ENCODE measurements at places on chromosomes 7 and 10.

DNA sequence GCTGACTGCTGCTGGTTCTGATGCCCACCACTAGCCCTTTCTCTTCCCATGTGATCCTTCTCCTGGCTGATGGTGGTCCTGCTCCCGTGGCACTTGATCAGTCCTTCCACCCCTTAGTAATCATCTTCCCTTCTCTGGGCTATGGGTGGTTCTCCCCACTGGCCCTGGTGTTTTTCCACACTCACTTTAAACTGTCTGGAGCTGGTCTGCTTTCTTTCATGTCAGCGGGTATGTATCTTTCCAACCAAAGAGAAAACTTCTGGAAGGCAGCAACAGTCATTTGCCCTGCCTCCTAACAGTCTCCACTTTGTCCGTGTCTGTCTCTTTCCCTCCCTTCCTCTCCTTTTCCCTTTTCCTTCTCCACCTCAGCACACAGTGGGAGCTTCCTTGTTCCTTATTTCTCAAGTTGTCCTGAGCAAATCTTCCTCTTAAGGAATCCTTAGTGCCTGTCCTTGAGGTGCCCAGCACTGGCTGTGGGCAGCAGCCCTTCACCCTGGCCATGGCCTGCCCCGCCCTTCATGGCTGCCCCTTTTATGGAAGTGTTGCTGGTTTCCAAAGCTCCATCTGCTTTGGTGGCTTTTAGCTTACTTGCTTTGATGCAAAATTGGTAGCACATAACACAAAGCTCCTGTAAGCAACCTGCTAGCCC lies 189.0 kb downstream of the TCF7L2 start:
- no peak for DNase-seq

GRCh38 chr10:86231796-86232560 lies 134.6 kb downstream of the GRID1 start:
- no peak for DNase-seq

DNA sequence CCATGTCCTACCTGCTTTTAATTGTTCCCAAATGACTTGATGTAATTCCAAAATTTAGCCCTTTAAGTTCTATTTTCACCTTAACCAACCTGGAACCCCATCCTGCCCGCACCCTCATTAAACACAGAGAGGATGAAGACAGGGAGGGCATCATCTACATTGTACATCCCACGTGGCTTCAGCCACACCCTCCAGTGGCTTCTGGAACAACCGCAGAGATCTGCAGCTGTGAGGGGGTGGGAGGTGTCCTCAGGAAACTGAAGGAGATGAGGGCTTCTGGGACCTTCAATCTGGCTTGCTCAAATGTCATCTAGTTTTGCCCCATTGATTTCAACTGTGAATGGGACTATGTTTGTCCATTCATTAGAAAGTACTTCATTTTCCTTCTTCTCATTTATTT lies 39.0 kb downstream of the AKR1B1 start:
- DNase-seq: no peak

DNA sequence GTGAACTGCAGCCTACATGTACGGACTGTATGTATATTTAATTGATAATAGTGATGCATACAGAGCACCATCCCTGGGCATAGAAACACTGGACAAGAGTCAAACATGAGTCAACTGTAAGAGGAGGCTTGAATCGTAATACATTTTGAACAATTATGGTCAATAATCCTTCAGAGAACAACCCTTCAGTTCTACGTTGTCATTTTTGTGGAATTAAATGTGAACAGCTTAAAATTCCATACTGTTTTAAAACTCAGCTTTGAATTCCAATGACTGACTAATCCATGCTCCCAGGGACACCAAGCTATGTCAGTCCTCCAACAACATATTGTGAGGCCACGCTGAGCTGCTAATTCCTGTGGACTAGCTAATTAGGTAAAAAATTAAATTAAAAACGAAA lies 41.5 kb upstream of the KMT2E start:
- no peak for DNase-seq

DNA sequence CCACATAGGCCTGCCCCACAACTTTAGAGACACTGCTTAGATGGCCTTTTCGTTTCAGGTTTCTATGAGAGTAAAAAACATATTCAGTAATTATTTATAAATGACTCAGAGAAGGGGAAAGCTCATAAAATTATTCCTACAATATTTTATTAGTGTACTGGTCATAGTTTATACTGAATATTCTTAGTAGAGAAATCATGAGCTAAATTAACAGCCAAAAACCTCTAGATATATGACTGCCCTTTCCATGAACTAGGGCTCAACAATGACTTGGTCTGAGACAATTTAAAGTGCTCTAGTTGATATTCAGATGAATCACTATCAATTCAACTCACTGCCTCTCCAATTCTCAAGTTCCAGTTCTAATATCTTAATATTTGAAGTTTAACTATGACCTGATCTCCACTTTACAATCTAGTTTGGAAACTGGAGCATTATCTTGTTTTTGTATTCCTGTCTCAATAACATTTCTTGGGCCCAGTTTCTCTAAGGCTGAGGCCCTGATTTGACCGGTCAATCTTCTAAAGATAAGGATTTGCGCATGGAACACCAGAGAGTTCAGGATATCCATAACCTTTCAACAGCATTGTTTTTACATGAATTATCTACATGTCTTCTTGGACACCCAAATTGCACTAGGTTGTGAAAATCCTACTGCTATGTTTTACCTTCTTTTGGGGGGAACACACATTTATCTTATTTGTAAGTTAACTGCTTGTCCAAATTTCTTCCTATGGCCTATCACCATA lies 141.6 kb downstream of the DGKB start:
- DNase-seq: no peak

DNA sequence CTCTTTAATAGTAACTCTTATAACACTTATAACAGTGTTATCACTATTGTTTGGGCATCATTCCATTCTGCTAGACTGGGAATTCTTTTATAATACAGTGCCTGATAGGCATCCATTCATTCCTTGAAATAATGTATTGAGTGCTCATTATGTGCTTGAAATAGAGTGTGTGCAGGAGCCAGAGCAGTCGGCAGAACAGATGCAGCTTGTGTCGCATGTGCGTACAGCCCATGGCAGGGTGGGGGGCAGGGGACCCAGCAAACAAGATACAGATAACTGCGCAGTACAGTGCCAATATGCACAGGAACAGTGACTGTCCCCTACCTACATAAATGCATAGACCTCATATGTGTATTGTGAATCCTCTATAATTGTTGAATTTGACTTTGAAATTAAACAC lies 99.3 kb downstream of the KAT6B start:
- DNase-seq: no peak

DNA sequence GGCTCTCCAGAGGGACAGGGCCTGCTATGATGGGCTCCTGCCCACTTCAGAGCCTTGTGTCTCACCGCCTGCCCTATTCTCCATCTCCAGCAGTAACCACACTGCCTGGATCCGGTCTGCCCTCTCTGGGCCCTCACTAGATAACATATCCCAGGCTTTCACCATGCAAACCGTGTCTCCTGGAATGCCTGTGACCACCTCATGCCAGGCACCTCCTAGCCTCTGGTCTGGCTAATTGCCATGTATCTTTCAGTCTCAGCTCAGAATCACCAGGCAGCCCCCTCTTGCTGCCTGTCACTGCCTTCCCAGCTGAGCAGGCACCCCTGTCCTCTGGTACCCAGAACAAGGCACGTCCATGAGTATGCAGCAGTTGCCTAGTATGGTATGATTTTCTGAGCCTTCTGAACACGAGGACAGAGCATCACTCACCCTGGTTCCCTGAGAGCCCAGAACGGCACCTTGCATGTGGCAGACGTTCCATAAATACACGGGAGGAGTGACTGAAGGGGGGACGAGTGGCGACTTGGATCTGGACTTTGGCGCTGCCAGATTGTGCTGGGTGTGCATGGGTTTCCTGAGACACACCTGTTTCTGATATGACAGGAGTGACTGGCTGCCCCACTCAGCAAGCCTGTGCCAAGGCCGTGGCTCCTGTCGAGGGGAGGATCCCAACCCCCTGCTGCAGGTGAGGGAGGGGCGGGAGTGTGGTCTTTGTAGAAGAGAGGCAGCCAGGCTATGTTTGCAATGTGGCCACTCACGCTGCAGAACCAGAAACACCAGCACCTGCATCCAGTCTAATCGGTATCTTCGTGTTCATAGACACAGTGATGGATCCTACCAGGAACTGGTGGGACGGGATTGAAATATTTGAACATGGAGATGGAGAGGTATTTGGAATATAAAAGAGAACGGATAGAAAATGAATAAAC lies 95.2 kb downstream of the VOPP1 start:
- DNase-seq: no peak

DNA sequence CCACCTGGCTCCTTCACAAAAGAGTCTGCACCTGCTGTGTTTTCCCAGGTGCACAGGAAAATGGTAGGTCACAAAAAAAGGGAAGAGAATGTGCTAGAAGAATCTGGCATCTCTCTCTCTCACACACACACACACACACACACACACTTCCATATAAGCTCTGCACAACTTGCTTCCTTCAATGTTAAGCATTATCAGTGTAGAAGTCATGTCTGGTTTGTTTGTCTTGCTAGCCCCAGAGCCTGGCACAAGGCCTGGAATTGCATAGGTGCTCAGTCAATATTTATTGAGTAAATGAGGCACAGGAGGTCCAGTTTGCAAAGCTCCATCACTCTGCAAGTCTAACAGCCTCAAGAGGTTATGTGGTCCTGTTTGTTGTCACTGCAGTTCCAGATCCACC lies 867.3 kb upstream of the AUTS2 start:
- DNase-seq: no peak

DNA sequence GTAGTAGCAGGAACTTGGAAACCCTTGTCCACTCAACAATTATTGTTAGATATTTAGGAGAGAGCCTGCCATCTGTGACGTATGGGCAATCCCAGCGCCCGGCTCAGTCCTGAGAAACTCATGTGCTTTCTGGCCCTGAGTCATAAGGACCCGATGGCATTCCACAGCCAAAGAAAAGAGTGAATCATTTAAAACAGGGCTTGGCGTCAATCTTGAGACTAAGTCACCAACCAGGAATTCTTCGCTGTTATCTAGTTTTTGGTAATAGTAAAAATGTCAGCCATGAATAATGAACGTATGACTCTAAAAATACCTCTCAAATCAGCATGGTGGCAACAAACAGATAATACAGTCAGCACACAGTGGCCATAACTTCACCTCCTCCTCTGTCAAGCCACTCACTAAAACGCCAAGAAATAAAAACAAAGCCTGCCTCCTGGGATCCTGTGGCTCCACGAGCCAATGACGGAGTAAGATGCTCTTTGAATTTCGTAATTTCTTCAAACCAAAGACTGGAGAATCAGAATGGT lies 140.8 kb downstream of the ADAM12 start:
- no peak for DNase-seq

GRCh38 chr10:86366033-86366901 lies at the start of gene GRID1:
TSS of gene GRID1 (minus strand) at chr10:86366795.
- peak; percentile 6 for DNase-seq

- peak; percentile 30 for DNase-seq
These were observed 162.6 kb upstream of the AKR1E2 start for GRCh38 chr10:4663162-4663992.

GRCh38 chr7:29332875-29333855 lies 138.6 kb downstream of the CHN2 start:
- no peak for DNase-seq

DNA sequence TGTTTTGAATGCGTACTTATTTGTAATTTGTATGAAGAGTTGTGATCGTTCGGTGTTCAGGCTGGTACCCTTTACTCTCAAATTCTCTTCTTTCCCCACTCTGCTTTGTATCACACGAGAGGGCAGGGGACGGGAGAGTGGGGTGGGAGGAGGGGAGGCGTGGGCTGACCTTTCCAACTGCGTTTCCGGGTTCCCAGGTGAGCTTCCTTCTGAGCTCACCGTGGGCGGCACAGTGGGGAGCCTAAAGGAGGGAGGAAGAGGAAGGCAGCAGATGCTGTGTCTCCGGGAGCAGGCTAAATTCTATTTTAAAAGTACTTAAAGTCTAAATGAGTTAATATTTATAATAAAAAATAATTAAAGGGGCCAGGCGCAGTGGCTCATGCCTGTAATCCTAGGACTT lies 7.4 kb upstream of the XRCC2 start:
- no peak for DNase-seq

DNA sequence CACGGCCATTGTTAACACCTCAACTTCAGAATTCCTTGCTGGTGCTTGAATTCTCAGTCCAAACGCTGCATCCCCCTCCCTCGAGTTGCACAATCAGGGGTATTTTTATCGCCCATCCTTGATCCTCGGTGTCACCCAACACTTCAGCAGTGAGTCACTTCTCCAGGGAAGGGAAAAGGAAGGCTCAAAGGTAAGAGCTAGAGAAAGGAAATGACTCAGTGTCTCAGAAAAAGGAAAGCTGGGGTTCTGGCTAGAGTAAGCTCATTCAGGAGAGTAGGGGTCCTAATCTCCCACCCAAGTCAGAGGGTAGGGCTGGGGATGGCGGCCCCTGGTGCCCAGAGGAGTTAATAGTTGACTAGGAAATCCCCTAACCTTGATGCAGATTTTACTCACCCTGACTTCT lies 39.8 kb upstream of the TRIM8 start:
- DNase-seq: no peak

GRCh38 chr7:94908323-94909178 lies 1.2 kb downstream of the PPP1R9A start:
- DNase-seq: no peak

DNA sequence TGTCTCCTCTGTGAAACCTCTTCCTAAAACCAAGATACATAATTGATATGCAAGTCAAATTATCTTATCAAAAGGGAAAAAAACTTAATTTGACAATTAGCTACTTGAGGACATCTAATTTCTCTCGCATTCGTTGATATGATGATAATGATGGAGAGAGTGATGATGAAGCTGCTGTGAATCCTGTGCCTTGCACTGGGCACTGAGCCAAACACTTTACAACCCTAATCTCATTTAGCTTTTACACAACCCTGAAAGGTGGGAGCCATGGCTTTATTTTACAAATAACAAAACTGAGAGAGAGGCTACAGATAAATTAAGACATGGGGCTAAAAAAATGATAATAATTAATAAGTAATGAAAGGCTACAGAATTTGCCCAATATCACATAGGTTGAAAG lies 176.0 kb downstream of the NOC3L start:
- DNase-seq: no peak

- DNase-seq: no peak
These were observed 69.3 kb downstream of the ETV1 start for GRCh38 chr7:13920053-13920697.

- no peak for DNase-seq
These were observed 23.0 kb downstream of the PHYH start for GRCh38 chr10:13276749-13277365.

- DNase-seq: no peak
These were observed 48.5 kb downstream of the BLNK start for GRCh38 chr10:96222908-96223307.

- DNase-seq: no peak
These were observed 190.8 kb downstream of the GFRA1 start for GRCh38 chr10:116082206-116082605.
